ENCODE measurements at places on chromosomes 11 and 22.

- DNase-seq, result no peak
Measured at GRCh38 chr11:63907808-63908530, 9.0 kb downstream of the RCOR2 start.

DNA sequence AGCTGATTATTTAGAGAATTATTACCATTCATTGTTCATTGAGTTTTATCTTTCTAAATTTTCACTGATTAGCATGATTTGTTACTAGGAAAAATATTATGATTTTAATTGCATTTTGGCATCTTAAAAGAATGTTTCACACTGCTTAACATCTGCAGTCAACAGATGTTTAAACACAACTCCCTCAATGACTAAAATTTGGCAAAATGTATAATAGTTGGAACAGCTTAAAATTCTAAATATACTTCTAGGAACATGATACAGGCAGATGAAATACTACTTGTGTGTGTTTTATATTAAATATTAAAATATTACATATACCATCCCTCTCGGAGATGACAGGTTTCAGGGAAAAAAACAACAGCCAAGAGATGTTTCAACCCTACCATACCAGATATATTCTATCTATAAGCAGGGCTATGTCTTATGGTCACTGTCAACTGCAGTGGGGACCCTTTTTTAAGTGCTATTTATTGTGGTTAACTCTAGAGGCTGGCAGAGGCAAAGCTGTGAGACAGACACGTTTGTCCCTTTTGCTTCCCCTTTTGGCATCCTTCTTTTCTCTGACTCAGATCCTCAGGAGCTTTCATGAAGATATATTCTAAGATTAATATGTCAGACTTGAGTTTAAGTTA is 81.9 kb downstream of the BDNF start:
- no peak for DNase-seq

GRCh38 chr11:68500206-68500605 is 39.7 kb downstream of the PPP6R3 start:
- no peak for DNase-seq

DNA sequence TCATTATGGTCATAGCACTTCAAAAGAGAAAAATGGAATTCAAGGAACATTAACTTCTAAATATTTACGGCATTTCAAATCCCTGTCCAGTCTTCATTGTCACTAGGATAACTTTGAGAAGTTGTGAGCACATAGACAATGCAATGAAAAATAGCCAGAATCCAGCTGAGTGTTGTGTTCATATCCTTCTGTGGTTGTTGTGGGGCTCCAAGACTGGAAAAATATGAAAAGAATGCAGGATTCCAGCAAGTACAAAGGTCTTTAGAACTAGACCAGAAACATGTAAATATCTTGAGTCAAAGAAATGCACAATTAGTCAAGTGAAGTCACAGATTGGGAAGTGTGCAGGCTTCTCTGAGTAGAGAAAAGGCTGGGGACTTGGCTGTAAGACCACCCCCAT is 68.7 kb downstream of the WT1 start:
- DNase-seq, result no peak

GRCh38 chr22:22842085-22842484 is 45.5 kb upstream of the IGLL5 start:
- DNase-seq, result no peak

- no peak for DNase-seq
Measured at GRCh38 chr11:115769891-115770290, 265.7 kb upstream of the CADM1 start.

GRCh38 chr11:76810151-76810853 is 27.1 kb downstream of the TSKU start:
- DNase-seq, result no peak

DNA sequence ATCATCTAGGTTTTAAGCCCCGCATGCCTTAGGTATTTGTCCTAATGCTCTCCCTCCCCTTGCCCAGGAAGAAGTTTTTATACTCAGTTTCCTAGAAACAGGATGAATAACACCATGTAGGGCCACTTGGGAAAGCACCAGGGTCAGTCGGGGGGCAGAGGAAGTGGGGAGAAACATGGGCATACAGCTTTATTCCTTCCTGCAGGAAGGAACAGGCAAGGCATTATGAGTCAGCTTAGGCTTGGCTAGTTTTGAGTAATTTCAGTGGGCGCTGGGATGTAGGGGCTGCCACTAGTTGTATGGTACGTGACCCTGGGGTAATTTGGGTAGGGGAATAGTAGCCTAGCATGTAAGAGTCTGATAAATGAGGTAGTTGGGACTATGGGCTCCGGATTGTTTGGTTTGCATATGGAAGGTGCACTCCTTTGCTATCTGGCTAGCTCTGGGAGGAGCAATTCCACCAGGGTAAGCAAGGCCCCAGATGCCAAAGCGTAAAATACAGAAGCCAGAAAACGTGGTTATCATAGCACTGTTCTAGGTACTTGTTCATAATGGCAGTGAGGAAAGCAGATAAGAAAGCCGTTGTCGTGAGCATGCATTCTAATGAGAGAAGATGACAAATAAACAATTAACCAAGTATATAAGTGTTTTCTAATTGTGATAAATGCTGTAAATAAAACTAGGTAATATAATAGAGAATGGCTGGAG is 24.8 kb downstream of the ACER3 start:
- DNase-seq, result no peak

DNA sequence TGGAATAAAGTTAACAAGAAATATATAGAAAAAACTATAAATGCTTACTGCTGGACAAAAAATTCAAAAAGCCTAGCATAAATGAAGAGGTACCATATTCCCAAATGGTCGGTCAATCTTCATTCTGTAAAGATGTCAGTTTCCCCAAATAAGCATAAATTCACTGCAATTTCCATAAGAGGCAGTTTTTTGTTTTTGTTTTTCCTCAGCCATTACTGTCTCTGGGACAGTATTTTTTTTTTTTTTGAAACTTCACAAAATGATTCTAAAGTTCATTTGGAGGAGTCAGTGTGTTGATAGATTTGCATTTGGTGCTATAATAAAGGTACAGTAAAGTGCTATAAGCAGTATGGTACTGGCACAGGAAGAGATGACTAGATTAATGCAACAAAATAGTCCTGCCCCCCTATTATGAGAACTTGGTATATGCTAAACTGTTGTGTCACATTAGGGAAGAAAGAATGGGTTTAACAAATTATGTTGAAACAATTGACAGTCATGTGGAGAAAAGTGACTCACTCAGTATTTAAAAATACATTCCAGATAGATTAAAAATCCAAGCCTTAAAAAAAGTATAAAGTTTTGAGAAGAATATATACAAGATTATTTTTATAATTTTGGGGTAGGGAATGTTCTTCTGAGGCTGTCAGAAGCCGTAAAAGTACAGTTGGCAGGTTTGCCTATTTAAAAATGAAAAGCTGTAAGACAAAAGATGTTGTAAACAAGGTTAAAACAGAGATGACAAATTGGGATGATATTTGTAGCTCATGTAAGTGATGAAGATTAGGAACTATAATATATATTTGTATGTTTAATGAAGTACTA is 2.6 kb upstream of the FTH1 start:
- DNase-seq, result no peak

- no peak for DNase-seq
Measured at GRCh38 chr22:26362471-26362870, 66.6 kb upstream of the ASPHD2 start.

DNA sequence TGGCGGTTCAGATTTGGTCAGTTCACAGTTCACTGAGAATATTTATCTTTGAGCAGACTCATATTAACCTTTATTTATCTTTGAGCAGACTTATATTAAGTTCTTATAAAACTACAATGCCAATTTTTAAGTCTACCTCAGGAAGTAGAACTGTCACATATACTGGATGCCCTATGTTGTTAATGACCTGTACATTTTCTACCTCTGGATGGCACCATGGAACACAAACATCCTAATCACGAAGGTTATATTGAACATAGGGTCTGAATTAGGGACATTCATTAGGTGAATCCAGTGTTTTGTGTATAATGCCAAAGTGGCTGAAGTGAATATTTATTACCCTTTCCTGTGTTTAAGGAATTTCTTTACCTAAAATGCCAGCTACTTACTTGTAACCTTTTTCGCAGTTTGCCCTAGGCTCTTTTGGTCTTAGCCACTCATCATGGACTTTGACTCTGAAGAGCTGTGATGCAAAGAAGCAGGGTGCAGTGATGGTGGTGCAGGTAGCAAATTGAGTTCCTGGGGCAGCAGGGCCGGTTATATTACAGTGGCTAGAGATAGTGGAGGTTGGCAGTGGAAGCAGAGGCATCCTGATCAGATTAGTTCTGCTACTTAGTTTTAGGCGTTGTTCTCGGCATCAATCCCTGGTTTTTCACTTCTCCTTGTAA is 71.8 kb downstream of the STIM1 start:
- no peak for DNase-seq

DNA sequence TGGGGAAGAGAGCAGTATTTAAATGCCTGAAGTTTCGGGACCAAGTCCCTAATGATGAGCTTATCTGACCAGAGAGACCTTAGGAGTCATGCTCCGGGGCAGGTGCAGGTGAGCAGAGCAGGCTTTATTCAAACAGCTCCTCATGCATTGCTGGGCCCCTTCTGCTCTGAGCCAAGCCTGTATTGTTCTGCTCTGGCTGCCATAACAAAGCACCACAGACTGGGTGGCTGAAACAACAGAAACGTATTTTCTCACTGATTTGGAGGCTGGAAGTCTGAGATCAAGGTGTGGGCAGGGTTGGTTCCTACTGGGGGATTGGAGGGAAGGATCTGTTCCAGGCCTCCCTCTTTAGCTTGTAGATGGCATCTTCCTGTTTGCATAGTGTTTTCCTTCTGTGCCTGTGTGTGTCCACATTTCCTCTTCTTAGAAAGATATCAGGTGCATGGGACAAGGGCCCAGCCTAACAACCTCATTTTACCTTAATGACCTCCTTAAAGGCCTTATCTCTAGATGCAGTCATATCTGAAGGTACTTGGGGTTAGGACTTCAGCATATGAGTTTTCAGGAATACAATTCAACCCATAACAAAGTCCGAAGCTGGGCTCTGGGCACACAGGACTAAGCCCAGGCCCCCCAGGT is 97.1 kb upstream of the PARVA start:
- no peak for DNase-seq

DNA sequence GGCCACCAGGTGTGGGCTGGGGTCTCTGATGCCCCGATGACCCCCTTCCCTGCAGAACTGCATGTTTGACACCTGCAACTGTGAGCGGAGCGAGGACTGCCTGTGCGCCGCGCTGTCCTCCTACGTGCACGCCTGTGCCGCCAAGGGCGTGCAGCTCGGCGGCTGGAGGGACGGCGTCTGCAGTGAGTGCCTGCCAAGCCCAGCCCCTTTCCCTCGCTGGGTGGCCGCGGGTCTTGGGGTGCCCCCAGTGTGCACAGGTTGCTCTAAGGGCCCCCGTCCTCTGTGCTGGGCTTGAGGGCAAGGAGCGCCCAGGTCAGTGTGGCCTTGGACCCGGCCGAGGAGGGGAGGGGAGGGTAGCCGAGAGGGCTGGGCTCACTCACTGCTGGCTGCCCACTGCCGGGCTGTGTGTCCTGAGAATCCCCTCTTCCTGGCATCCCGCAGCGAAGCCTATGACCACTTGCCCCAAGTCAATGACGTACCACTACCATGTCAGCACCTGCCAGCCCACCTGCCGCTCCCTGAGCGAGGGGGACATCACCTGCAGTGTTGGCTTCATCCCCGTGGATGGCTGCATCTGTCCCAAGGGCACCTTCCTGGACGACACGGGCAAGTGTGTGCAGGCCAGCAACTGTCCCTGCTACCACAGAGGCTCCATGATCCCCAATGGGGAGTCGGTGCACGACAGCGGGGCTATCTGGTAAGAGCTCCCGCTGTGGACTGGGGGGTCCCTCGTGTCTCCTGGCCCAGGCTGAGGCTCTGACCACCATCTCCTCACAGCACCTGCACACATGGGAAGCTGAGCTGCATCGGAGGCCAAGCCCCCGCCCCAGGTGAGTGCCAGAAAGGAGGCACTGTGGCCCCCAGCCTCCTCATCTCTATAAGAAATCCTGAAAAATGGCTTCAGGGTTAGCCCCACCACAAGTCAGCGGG is 17.0 kb downstream of the MUC5AC start:
- no peak for DNase-seq

DNA sequence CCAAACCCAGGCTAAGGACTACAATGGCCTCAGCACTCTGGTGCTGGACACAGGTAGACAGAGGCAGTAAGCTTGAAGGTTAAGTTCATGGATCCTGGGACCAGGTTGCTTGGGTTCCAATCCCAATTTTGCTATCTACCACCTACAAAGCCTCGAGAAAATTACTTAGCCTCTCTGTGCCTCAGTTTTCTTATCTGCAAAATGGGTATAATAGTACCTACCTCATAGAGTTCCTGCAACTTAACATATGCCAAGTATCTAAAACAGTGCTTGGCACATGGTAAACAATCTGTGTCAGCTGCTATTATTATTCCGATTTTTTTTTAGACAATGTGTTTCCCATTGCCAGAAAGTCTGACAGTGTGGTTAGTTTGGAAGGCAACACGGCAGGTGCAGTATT is 37.5 kb downstream of the SYN3 start:
- DNase-seq, result no peak

DNA sequence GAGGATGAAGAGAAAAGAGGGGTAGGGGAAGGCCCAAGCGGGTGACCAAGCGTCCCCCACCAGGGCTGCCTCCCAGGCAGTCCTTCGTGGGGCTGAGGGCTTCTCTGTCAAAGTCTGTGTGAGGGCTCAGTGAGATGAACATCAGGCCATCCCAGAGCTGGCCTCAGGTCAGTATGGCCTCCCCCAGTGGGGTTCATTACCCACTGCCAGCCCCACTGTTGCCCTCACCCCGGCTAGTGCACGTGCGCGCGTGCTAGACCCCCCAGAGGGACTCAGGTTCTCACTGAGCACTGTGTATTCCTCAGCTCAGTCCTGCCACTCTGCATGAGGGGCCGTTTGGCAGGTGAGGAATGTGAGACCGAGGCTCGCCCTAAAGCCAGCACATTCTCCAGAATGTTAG is 3.3 kb downstream of the KDELR3 start:
- DNase-seq, result no peak

DNA sequence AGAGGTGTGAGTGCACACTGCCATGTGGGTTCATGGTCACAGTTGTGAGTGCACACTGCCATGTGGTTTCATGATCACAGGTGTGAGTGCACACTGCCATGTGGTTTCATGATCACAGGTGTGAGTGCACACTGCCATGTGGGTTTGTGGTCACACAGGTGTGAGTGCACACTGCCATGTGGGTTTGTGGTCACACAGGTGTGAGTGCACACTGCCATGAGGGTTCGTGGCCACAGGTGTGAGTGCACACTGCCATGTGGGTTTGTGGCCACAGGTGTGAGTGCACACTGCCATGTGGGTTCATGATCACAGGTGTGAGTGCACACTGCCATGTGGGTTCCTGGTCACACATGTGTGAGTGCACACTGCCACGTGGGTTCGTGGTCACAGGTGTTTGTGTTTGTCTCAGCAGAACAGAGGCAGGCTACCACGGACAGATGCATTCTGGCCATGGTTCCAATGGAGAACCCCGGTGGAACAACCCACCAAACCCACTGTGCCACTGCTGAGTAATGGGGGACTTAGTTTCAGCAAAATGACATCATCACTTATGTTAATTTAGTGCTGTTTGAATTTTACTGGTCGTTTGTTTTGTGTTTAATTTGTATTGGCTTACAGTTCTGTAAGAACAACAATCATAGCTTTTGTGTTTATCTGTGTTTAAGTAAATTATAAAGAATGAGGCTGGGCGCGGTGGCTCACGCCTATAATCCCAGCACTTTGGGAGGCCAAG is 57.2 kb downstream of the RPS6KA4 start:
- no peak for DNase-seq
